G401 (cell line): ENCODE measurements at places on chromosomes 4 and X.

DNA sequence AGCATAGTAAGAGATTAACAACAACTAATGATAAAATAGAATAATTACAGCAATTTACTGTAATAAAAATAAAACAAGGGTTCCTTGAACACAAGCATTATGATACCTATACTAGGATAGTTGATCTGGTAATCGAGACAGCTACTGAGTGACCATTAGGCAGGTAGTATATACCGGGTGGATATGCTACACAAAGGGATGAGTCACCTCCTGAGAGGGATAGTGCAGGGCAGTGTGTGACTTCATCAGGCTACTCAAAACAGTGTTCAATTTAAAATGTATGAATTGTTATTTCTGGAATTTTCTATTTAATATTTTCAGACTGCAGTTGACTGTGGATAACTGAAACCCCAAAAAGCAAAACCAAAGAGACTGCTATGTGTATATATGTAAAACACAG is 9.7 kb upstream of the ANTXR2 start:
- no peak for DNase-seq

DNA sequence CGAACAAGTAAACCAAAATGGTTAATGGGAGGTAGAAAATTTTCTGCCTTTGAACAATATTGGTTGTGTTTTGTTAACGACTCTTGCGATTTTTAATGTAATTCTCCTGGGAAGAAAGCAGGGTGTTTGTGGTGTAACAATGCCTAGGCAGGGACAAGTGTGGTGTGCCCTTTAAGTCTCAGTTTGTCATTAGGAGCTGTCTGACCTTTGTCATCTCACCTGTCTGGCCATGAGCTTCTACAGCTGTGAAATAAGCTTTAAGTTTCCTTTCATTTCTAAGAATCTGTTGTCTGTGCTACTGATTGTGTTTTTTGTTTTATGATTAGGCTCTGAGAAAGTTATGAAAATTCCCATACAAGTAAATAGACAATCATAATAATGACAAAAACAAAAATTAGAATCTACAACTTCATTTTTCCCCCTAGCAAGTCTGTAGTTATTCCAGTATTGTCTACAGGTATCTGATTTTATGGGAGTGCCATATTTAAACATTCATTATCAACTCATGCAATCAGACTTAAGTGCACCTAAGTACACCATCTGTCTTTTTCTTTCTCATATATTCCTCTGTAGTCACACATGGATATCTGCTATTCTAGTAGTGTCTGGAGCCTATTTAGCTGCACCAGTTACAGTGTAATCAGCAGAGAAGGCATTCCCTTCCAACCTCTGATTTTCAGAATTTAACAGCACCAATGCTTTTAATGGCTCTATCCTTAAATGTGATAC is 203.5 kb downstream of the PPARGC1A start:
- DNase-seq: no peak

DNA sequence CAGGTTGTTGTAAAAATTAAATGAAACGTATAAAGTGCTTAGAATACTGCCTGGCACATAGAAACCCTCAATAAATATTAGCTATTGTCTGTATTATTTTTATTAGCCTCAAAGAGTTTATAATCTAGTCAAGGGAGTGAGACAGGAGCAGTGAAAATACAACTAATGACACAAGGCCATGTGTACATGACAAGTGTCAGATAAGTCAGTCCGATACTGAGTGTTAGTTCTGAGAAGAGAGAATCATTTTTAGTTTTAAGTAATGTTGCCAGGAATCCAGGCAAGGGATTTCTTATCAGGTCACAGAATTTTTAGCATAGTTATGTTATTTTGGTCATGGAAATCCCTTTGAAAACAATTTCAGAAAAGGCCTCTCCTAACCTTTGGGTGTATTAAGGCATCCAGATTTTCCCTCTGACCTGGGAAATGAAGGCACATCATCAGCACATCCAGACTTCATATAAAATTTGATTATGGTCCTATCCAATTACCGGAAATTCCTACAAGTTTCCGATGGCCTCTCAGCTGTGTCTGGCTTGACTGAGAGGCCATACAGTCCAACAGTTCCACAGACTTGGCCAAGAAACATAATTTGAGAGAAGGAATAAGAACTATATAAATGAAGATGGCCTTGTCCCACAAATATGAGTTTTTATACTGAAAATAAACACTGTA is 35.7 kb downstream of the PPARGC1A start:
- no peak for DNase-seq

- DNase-seq: no peak
Measured at GRCh38 chrX:130952266-130953043, 49.4 kb upstream of the ENOX2 start.

DNA sequence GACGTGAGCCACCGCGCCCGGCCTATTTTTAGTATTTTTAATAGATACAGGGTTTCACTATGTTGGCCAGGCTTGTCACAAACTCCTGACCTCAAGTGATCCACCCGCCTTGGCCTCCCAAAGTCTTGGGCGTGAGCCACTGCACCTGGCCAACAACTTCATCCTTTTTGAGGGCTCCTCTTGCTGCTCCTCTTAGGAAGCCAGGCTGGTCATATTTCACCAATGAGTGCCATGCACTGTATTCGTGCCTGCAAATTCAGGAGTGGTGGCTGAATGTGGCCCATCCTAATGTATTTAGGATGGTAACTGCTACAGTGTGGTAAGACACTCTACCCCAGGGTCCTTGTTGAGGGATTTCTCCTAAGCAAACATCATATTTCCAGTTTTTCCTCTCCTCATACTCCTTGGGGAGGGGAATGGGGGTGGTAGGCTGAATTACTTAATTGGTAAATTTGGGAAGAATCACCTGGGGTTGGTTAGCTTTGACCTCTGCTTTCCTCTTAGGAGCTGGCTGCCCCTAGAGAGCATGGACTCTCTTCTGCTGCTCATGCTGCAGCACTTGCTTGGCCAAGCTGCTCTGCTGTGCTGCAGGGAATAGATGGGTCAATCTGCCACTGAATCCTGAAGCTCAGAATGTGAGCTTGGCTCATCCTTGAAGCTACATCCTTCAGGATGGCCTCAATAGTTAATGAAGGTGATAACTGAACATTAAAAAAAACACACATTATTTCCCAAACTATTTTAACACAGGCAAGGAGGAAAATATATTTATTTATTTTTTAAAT is 167.4 kb downstream of the HS3ST1 start:
- peak; percentile 82 for DNase-seq

DNA sequence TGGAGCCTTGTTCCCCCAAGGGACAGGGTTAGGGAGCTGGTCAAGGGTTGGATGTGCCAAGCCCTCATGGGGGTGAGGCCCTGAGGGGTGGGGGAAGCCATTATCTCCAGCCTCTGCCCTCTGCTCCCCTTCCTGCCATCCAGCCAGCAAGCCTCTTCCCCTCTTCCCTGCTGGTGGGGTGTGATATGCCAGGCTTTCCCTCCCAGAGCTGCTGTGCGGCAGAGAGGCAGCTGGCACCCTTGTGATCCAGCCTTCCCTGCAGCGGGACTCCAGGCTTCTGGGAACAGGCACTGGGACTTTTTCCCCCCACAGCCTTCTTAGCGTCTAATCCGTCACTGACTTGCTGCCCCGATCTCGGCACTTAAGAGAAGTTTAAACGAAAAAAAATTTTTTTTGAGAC is 6.3 kb downstream of the SSR4 start:
- no peak for DNase-seq

DNA sequence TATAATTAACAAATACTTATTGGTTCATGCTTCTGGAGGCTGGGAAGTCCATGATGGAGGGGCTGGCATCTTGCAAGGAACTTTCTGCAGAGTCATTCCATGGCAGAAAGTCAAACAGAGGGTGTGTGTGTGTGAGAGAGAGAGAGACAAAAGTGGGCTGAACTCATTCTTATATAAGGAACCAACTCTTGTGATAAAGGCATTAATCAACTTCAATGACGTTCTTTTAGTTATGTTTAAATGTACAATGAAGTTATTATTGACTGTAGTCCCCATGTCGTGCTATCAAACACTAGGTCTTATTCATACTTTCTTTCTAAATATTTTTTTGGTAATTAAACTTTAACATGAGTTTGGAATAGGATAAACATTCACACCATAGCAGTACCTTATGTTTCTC is 1408.8 kb downstream of the STIM2 start:
- no peak for DNase-seq

DNA sequence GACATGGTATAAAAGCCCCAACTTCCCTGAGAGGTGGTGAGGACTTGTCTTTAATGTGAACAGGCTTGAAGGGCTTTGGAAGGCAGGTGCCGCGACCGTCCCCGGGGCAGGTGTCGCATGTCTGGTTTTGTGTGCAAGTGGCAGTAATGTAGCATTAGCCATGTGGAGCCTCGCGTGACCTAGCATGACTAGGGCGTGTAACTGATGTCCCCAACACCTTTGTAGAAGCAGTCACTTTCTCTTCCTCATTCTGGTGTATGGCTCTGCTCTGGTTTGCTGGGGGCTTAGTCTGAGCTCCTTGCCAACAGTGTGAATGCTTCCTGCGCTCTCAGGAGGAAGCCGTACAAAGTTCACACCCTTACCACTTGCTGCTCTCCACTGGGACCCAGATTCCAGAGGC is 145.7 kb downstream of the AMMECR1 start:
- DNase-seq: no peak

- DNase-seq: no peak
Measured at GRCh38 chr4:125390727-125391126, 76.0 kb downstream of the FAT4 start.

DNA sequence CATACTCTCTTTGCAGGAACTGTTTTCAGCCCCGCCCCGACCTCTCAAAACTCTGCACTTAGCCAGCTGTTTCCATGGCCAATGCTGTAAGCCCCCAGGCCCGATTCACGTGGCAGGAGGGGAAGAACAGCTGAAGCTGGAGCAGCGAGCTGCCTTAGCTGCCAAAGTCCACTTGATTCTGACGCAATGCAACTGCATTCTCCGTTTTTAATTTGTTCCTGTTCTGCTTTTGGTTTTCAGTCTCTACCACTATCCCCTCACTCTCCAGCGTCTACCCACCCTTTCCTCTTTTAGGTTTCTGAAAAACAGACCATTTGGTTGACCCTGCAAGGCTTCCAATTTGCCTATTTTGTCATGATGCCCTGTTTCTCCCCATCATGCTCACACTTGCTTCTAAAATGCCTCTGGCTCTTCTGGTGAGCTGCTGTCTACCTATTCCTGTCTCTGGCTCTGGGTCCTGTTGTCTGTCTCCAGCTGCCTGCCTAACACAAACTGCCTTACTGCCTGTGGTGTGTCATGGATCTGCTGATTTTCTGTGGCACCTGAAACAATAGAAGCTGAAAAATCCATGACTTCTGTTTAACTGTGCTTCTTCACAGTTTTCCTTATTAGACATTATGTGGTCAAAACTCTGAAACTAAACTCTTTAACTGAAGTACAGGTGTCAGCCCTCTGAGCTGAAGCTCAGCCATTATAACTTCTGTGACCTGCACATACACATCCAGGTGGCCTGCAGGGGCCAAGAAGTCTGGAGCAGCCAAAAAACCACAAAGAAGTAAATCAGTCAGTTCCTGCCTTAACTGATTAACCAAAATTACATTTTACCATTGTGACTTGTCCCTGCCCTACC is 160.5 kb upstream of the AGTR2 start:
- DNase-seq: peak; percentile 8

GRCh38 chr4:110411574-110412011 is 64.4 kb upstream of the ENPEP start:
- DNase-seq: no peak

GRCh38 chr4:69749771-69750170 is 10.6 kb downstream of the SULT1B1 start:
- no peak for DNase-seq

DNA sequence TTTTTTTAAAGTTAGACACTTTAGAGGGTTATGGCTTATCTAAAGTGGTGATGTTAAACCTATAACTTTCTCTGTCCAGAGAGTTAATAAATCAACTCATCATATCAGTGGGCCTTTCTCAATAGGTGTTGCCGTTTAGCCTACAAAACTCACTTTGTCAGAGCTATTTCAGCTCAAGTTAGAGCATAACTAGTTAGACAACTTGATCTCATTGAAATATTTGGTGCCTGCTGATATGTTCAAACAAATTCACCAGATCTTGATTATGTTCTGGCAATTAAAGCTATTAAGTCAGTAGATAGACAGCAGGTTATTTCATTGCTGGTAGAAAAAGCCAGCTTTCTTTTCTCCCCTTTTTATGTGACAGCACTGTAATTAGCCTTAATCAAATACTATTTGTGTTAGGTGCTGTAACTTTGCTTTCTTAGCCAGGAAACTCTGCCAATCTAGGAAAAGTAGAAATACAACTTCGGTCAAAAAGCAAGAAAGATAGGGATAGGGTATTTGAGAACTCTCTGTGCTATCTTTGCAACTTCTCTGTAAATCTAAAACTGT is 191.8 kb downstream of the MAML3 start:
- no peak for DNase-seq

- no peak for DNase-seq
Measured at GRCh38 chr4:1255151-1255550, 6.2 kb upstream of the CTBP1 start.

DNA sequence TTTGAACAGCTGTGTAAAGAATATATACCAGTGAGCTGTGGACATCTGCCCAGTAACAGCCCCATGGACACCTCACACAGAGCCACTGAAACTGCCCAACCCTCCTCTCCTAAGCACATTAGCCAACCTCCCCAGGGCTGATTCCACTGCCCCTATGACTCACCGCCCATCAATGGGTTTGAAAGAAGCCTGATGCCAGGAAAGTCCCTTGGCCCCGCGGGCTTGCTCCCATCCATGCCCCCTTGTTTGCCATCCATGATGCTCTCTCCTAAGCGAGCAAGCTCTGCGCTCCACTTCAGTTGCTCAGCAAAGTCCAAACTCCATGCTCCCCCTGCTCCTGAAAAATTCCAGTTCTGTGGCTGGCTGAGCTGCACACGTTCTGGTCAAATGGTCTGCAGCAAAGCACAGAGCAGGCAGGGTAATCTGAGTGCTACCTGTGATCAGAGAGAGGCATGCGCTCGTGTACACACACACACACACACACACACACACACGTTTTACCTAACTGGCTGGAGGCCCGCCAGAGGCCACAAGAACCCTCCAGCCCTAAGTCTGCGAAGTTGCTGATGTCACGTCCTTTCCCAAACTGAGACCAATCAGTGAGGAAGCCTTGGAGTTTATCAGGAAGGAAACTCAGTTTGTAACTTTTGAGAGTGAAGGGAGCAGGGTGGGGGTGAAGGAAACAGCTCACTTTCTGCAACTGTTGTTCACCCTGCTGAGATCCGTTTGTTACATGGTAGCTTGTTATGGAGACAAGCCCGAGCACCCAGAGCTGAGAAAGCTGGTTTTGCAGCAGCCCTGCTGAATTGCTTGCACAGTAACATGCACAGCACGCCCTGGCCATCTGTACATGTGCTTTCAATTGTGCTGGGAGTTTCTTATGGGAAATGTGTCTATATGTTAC is at the start of gene ASB9:
Gene ASB9 (minus strand): TSS at position 466 of the 904 bp plus-strand sequence. CDS start 209 bp downstream, at position 257.
- no peak for DNase-seq

DNA sequence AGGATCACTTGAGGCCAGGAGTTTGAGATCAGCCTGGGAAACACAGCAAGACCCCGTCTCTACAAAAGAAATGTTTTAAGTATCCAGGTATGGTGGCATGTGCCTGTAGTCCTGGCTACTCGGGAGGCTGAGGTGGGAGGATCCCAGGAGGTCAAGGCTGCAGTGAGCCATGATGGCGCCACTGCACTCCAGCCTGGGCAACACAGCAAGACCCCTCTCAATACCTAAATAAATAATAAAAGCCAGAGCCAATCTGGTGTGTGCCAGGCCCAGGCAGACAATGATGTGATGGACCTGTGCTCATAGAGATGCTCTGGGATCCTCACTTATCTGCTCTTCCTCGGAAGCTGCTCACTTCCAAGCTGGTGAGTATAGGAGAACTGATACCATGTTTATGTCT is 18.2 kb upstream of the SASH3 start:
- DNase-seq: no peak
